ENCODE measurements at places on chromosomes 6 and 20.

DNA sequence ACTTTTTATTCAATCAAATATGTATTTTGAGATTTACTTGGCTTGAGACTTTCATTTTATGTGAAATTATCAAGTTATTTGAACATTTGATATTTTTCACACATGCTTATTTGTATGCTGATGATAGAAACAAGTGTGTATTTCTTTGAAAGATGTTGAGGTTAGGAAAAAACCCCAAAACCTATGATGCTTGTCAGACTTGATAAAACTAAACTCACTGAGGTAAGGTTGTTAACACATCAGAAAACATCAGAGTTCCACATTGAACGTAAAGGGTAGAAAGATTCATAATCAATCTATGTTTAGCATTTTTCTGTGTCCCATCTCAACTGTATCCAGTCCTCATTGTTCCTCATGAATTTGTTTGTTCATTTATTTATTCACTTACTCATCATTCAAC lies 12.2 kb downstream of the SF3B5 start:
- no peak for DNase-seq

DNA sequence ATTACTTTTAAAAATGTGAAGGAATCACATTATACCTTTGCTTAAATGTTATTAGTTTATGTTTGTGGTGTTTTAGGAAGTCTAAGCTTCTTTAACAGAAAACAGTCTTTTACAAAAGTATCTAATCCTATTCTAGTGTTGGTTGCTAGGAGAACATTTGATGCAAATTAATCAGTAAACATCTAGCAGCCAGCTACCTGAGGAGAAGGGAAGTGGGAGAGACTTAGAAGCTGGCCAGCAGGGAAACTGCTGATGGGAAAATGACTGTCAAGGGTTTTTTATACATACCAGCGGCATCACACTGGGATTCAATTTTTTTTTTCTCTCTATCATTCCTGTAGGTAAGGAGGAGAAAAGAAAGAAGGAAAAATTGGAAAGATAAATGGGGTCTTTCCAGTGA lies 686.0 kb upstream of the MMS22L start:
- DNase-seq: no peak

GRCh38 chr6:124722141-124722878 lies 239.9 kb upstream of the RNF217 start:
- DNase-seq: no peak

GRCh38 chr20:45489083-45489531 lies 19.6 kb downstream of the WFDC2 start:
- no peak for DNase-seq

DNA sequence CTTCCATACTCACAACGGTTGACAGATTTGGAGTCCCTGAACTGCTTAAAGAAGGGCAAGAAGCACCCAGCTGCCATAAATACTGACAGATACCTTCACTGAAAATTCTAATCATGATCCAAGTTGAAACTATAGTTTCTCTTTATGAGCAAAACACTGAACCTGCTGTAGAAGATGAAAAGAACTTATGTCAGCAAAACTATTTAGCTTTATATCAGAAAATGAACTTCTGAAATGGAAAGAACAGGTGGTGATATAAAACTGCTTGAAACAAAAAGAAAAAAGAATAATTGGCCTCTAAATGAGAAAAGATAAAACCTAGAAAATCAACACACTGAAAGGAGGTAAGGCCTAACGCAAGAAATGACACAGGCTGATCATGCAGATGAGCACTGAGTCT lies 72.4 kb downstream of the HACE1 start:
- DNase-seq: no peak

DNA sequence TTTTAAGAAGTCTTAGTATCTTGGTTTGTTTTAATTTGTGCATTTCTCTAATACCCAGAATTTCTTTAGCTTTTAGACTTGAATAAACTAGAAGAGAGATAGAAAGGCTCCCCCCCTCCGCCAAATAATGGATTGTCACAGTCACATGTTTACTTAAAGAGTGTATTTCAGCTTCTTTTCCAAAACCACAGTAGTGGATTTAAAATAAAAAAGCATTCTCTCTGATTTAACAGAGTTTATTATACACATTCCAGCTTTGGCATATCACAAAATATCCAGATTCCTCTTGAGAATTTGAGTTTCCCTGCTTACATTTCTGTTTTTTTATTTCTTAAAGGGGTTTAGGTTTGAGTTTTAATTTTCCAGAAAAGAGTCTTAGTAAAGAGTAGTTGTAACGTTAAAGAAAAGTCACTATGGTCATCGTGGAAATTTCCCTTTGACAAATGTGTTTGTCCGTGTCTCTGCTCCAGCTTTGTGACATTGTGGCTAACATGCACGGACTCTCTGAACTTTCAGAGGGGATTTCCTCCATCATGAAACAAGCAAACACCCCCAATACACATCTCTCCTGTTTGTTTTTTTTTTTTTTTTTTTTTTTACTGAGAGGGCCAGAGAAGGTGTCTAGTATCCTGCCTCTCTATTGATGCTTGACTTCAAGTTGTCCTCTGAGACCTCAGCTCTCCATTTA lies 113.5 kb upstream of the SUPT3H start:
- DNase-seq: no peak

- peak; percentile 88 for DNase-seq
Measured at GRCh38 chr6:125584468-125584939, 164.9 kb upstream of the HEY2 start.

DNA sequence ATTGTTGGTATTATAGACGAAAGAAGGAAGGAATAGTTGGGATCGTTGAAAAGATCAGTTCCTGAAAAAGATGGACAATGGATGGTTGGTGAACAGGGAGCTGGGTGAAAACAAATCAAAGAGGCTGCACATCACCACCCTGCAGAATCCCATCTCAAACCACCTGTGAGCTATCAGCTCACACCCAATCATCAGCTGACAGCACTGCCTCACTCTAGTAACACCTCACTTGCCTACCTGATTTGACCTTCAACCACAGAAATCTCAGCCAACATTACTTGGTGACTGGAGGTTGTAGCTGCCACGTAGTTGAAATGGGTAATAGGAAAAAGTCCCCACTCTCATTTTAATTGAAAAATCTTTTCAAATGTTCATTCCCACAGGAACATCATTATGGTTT lies 101.8 kb upstream of the DST start:
- DNase-seq: no peak

Measured in foreskin melanocyte (primary cell).